Suppressor macrophage treated with lipopolysaccharide for 4 hours (primary cell): ENCODE measurements at places on chromosomes 11 and 22.

DNA sequence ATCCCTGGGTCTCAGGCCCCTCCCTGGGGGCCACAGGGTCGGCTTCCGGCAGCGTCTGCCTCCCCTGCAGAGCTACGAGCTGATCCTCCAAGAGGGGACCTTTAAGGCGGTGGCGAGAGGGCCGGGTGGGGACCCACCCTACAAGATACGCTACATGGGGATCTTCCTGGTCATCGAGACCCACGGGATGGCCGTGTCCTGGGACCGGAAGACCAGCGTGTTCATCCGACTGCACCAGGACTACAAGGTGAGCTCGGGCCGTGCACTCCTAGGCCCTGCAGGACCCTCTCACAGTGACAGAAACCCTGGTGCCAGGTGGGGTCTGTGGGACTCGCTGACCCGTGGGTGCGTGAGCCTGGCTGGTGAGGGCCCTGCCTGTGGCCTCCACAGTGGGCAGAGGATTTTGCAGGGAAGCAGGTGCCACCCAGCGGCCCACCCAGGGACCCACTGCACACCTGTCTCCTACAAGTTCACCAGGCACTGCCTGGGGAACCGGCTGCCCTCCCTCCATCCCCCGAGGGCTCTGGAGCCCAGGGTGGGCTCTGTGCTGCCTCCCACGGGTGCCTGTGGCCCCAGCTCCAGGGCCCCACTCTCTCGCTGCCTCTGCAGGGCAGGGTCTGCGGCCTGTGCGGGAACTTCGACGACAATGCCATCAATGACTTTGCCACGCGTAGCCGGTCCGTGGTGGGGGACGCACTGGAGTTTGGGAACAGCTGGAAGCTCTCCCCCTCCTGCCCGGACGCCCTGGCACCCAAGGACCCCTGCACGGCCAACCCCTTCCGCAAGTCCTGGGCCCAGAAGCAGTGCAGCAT is 13.7 kb downstream of the MUC5B start:
- DNase-seq = no peak

GRCh38 chr22:47355776-47356510 is 593.5 kb downstream of the TBC1D22A start:
- DNase-seq = no peak

DNA sequence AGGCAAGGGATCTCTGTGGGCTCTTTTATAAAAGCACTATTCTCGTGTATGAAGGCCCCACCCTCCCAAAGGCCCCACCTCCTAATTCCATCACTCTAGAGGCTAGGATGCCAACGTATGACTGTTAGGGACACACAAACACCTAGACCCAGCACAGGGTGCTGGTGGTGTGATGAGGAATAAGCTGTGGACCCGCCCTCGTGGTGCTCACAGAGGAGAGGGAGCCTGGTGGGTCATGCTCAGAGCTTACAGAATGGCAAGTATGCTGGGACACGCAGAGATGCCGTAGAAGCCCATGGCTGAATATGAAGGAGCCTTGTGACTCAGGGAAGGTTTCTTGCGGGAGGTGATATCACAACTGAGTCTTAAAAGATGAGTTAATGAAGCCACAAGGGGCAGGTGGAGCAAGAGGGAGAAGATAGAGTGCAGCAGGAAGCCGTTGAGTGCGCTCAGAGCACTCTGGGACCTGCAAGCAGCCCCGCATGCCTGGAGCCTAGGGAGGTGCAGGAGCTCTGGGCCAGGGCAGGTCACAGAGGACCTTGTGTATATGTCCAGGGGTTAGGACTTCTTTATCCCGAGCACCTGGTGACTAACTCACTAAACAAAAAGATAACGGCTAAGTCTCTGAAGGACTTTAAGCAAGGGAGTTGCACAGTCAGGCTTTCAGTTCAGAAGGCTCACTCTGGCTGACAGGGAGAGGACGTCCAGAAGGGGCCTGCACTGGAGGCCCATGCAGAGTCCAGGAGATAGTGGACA is 160.9 kb downstream of the TRIM29 start:
- DNase-seq = no peak

DNA sequence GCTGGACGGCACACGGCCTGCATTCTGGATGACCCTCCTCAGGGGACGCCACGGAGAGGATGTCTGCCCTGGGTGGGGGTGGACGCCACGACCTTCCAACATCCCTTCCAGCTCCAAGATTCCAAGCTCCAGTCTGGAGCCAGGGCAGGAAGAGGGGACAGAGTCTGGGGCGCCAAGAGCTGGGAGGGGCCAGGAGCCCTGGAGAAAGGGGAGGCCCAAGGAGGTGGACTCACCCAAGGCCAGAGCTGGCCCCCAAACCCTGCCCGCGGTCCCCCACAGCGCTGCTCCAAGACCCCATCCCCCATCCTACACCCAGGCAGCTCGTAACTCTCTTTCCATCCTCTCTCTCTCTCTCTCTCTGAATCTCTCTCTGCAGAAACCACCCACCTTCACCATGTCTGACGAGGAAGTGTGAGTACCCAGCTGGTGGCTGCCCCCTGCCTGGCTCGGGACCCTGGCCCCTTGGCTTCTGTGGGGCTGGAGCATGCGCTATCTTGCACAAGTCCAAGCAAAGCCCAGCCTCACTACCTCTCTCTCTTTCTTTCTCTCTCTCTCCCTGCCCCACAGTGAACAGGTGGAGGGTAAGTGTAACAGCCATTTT is 3.1 kb downstream of the TNNT3 start:
- no peak for DNase-seq

GRCh38 chr22:27597703-27598444 is 203.7 kb downstream of the MN1 start:
- DNase-seq = no peak

- DNase-seq = peak; percentile 35
Observed at GRCh38 chr11:76553554-76554476, 109.0 kb downstream of the EMSY start.

DNA sequence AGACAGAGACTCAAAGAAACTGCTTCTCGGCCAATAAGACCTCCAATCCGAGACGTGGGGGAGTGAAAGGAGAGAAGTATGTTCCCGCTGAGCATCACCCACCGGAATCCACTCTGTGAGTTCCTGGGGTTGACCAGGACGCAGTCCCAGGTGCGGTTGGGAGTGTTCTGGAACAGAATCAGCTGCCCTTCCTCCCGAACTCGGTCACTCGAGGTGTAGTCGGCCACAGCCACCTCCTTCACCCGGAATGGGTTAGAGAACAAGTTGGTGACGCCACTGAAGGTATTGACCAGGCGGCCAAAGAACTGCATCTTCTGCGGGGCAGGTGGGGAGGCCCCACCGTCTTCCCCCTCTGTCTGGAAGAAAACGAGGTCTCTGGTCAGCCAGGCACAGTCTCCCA is 12.5 kb downstream of the PLA2G6 start:
- DNase-seq = no peak

DNA sequence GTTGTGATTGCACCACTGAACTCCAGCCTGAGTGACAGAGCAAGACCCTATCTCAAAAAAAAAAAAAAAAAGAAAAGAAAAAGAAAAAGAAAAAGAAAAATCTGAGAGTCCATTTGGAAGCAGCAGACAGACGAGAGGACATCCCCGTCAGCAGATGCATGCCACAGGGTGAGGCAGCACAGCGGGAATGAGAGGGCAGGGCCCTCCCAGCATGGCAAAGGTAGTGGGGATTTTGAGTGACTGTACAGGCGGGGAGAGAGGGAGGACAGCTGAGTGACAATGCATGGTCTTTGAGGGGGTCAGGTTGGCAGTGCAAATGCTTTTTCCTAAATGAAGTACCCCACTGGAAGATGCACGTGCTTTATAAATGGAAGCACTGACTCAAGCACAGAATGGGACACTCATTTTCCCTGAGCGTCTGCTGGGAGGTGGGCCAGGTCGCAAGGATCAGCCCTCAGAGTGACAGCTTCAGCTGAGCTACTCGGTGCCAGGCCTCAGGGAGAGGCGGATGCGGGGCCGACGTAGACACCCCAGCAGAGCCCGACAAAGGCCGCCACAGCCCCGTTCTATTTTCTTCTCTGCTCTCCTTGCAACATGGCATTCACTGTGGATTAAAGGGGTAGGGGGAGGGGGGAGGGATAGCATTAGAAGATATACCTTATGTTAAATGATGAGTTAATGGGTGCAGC is 113.5 kb downstream of the SHANK2 start:
- DNase-seq = no peak

GRCh38 chr11:15565880-15566279 is 451.2 kb downstream of the INSC start:
- DNase-seq = no peak

DNA sequence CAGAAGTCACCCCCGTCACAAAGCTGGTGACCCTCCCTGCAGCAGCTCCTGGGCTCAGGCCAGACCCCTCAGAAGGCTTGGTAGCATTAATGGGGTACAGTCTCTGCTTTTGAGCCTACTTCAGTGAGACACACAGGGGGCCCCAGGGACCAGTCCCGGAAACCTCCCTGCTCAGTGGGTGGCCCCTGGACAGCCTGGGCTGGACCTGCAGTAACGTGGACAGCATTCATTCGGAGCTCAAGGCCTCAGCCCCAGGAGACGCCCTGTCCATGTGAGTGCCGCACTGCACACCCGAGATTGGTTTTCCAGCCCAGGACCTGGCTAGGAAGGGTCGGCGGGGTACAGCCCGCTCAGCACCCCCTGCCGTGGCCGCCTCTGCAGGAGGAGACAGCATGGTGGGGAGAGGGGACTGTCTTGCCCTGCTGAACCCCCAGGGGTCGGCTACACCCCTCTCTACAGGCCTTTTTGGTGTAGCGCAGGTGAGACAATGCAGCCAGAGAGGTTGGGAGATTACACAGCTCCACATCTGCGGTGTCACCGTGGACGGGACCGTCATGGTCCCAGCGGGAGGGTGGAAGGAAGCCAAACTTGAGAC is 83.4 kb downstream of the FBLN1 start:
- DNase-seq = no peak

DNA sequence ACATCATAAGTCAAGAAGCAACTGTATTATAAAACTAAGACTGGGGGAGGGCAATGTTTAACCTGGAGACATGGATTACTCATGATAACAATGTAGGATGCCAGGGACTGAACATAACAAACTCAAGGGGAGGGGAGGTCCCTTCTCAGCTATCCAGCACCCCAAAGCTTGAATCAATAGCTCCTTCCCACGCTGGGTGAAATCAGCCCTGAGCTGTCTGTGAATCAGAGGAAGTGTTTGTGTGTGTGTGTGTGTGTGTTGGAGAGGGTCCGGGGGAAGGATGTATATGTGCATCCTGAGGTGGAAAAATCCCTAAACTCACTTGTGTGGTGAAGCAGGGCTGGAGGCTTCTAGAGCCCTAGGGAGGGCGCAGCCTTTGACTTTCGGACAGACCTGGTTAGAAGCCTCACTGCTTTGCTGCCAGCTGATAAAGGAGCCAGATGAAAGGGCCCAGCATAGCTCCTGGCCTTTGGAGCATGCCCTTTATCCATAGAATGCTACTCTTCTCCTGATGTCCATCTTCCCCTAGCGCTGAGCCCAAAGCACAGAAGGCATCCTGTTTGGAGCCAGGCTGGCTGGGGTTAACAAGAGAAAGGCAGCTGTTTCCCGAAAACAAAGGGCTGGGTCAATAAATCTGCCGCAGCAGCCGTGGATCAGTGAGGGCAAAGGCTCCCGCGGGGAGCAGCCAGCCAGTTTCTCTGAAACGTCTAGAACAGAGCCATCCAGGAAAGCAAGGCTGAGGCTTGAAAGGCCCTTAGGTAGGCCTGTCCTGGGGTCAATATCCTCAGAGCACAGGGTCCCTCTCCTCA is 35.8 kb downstream of the TNKS1BP1 start:
- DNase-seq = peak; percentile 16

DNA sequence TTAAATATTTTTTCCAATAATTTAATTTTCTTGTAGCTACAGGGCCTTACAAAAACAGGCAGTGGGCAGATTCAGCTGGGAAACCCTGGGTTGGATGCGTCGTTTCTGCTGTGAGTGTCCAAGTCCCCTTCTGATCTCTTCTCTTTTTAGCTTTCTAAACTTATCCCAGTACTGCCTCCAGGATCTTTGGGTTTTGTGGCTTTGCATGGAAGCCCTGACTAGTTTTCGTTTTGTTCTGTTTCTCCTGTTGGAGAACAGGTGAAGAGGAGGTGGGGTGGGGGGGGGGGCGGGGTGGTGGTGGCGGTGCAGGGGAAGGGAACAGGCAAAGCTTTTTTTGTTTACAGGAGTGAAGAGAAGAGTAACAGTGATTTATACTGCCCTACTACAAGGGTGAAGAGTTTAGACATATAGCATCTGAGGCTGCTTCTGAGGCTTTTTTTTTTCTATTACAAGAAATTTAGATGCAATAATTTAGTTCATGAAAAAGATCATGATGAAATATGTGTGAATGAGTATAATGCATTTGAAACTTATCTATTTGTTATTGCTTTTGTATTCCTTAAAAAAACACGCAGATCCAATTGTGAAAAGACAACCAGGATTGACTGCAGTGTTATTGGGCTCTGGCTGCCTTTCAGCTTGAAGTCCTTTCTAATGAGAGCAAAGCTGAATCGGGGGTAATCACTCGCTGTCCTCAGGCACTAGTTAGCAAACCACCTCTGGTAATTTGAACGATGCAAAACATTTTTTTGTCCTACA is 142.9 kb downstream of the NCAM1 start:
- DNase-seq = no peak

DNA sequence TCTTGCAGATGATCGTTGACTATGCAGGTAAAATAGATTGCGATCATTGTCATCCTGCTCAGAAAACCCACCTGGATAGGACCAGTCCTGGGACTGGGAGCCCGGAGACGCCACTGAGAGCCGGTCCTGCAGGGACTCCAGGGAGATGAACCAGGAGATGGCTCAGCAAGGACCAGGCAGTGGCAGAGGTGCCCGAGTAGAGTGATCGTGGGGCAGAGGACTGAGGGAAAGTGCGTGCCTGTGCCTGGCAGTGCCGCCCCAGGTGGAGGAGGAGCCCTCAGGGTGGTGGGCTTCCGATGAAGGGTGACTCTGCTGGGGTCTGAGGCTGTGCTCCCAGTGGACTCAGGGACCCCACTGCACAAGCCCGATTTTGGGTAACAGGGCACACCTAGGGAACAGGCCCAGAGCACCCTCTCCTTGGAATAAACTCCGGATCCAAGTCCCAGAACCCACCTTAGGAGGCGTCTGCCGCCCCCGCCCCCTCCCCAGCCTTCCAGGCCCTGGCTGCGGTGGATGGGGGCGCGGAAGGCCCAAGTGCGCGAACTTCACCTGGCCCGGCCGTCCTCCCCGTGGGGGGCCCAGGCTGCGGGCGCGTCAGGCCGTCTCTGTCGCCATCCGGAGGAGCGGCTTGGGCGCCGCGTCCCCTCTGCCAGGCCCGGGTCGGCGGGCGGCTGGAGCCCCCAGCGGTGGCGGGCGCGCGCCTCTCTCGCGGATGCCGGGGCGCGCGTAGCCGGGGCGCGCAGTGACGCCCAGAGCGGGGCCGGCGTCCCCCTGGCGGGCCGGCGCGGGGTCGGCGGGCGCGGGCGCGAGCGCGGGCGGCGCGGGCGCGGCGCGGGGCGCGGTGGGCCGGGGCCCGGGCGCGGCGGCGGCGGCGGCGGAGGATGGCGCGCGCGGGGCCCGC is 1338.8 kb downstream of the BRD1 start:
- DNase-seq = no peak

DNA sequence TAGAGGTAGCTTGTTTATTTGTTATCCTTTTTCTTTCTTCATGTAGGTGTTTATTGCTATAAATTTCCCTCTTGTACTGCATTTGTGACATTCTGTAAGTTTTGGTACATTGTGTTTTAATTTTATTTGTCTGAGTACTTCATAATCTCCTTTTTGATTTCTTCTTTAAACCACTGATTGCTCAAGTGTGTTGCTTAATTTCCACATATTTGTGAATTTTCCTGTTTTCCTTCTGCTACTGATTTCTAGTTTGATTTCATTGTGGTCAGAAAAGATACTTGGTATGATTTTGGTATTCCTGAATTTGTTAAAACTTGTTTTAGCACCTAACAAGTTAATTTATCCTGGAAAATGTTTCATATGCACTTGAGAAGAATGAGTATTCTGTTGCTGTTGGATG is 15.1 kb downstream of the OR10V1 start:
- no peak for DNase-seq

- DNase-seq = no peak
Observed at GRCh38 chr11:79206951-79207350, 233.9 kb downstream of the TENM4 start.
